ENCODE measurements at places on chromosomes 7 and 10.

DNA sequence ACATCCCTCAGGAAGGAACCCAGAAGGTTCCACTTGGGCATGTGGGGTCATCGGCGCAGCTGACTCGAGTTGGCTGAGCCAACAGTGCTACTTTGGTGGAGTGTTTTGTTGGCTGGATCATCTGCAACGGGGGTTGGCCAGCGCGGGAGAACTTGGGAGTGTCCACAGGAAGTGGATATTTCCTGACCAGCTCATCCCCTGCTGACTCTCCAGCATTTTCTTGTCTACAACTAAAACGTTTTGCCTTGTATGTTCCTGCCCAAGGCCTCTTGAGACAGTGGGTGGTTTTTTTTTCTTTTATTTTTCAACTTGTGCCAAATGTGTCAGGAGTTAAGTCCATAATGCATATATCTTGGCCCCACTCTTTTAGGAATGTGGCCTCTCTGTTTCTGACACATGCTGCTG, 208.6 kb downstream of the ZNF365 start:
- no peak for DNase-seq

DNA sequence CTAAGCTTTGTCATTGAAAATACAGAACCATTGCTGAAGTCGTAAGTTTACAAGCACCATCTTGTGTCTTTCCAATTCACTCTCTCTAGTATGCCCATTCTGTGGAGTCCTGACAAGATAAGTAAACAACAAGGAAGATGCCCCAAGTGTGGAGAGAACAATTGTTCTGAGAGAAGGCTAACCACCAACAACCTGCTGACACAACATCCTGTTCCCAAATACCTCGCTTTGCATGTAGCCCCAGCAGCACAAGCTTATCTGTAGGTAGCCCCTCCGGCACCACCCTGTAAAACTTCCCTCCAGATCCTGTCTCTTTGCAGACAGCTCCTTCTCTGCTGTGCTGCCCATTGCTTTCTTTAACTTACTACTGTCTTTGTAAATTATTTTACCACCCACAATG, 233.3 kb upstream of the AOAH start:
- no peak for DNase-seq

- no peak for DNase-seq
Measured at GRCh38 chr7:132709971-132710567, 133.8 kb upstream of the PLXNA4 start.

DNA sequence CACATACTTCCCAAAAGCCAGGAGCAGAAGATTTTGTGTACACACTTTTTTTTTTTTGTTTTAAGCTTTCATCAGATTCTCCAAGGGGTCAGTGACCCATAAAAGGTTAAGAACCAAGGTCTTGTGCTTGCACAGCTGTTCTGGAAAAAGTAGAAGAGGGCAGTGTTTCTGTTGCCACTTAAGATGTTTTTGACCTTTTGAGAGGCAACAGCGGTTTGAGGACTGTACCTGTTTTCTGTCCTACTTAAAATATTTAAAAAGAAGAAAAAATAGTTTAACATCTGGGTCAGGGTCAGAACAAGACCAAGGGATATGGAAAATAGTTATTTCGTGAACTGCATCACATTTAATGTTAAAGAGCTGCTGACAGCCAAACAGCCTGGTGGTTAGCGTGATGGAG, 32.9 kb downstream of the AUTS2 start:
- DNase-seq = no peak

- no peak for DNase-seq
Measured at GRCh38 chr10:23975431-23975830, 233.5 kb upstream of the KIAA1217 start.

GRCh38 chr7:151205730-151206129, 4.6 kb downstream of the H2BK1 start:
- DNase-seq = no peak

GRCh38 chr10:106971411-106971831, 193.1 kb downstream of the SORCS1 start:
- DNase-seq = no peak

- no peak for DNase-seq
Measured at GRCh38 chr10:19014034-19014433, 34.6 kb upstream of the MALRD1 start.

- no peak for DNase-seq
Measured at GRCh38 chr7:141674171-141674671, 27.7 kb downstream of the DENND11 start.

DNA sequence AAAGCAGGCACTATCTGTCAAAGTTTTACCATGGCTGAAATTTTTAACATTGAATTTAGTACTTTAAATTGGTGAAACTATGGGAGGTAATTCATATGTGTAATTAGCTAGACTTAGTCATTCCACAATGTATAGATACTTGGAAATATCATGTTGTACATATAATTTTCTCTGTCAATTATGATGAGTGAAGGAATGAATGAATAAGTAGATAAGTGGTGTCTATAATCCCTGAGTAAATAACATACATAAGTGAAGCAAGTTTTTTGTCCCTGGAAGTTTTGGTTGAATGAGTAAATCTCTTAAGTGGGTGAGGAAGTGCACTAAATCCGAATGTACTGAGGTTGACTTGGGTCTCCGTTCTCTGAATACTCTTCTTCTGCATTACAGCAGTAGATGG, 201.0 kb downstream of the CSTF2T start:
- no peak for DNase-seq

GRCh38 chr7:29322023-29322712, 127.6 kb downstream of the CHN2 start:
- DNase-seq = no peak

- no peak for DNase-seq
Measured at GRCh38 chr10:118760265-118760664, 5.5 kb upstream of the CACUL1 start.

- no peak for DNase-seq
Measured at GRCh38 chr7:139345042-139345441, 3.9 kb downstream of the FMC1 start.

DNA sequence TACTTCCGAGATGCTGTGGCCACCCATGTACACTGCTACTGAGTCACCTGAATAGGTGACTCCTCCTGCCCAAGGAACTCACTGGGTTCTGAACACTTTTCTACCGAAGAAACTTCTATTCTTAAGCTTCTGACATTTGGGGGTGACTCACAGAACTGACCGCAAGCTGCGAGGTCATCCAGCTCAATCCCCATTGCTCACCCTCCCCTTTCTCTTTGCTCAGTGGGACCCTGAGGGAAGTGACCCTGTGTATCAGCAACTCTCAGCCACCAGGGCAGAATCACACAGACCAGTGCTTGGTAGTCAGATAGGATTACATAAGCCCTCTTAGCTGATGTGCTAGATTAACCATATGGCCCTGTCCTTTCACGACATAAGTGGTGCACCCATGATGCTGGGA, 46.3 kb downstream of the INSYN2A start:
- no peak for DNase-seq

DNA sequence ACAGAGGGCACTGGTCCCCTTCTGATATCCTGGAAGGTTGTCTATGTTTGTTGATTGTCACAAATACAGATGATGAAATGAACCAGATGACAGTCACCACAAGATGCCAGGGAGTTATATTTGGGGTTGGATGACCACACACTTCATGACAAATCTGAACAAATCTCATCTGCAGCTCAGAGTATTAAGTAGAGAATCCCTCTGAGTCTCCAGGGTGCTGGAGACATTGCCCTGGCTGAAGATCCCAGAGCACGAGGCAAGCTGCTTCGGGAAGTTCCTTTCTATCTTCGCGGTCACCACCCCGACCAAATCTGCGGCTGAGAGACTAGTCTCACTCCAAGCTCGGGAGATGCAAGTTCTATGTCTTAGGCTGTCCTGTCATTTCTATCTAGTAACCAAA, 9.0 kb downstream of the DENND2A start:
- no peak for DNase-seq

GRCh38 chr7:97298561-97298960, 181.1 kb downstream of the SDHAF3 start:
- no peak for DNase-seq

DNA sequence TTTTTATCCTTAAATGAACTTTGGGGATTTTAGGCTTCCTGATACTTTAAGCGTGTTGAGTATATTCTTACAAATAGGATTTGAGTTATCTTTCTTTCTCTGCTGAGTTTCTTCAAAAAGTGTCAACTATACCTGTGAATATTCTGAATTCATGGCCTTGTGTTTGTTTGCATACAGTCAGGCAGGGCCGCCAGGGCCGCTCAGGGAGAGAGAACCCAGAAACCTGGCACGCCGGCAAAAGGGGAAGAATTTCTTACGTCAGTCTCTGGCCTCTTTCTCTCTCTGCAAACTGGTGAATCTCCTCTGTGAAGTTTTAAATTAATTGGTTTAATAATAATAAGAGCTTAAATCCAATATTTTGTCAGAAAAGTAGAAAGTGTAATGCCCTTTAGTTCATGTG, 29.3 kb upstream of the BNIP3 start:
- DNase-seq = no peak

GRCh38 chr10:92045641-92046106, 122.1 kb downstream of the BTAF1 start:
- DNase-seq = no peak

GRCh38 chr7:125675640-125676039, 746.0 kb upstream of the POT1 start:
- DNase-seq = no peak

GRCh38 chr7:42351316-42351935, 114.4 kb upstream of the GLI3 start:
- DNase-seq = no peak

GRCh38 chr10:77036993-77037734, 600.4 kb downstream of the KCNMA1 start:
- no peak for DNase-seq

DNA sequence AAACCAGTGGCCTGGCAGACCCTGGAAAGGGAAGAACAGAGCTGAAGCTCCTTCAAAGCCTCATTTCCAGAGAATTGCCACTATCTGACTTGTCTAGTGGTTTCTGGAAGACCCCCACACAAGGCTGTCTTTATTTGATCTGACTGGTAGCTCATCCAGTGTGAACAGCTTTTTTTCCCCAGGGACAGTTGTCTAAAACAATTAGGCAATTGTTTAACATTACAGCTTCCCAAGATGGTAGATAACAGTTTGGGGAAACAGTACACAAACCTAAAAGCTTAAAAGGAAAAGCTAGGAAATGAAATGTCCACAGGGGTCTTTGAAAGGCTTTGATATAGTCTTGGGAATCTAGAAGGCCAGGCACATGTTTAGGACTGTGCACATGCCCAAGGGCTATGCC, 203.4 kb upstream of the CTBP2 start:
- no peak for DNase-seq

GRCh38 chr10:120400601-120401000, 56.4 kb upstream of the PLPP4 start:
- DNase-seq = no peak

DNA sequence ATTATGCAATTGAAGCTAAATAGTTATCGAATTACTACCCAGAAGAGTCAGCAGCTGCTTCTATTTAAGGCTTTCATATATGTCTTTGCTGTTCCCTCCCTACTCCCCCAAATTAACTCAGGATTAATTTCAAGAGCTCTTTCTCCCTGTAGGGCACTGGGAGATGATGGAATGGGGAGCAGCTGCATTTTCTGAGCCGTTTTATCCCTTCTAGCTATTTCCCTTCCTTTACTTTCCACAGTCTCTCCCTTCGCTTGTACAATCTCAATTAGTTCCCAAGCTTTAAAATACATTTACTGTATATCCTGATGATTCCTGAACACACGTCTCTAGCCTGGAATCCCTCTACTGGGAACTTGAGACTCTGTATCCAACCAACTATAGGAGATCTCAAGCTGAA, 19.8 kb upstream of the TSPAN12 start:
- no peak for DNase-seq

DNA sequence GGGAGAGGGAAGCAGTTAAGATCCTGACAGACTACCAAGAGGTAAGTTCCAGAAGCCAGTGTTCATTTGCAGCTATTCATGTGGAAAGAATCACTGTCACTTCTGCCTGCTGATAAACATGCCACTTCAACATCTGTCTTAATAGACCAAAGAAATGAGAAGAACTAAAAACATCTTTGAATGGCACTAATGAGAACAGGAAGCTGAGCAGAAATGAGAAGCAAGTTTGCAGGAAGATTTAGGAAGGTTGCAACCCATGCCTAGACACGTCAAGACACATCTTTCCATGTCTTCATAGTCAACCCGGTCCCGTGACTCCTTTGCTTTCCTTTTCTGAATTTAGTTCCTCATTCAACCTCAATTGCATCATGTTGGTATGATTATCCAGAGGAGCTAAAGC, 180.0 kb downstream of the PDE1C start:
- no peak for DNase-seq

DNA sequence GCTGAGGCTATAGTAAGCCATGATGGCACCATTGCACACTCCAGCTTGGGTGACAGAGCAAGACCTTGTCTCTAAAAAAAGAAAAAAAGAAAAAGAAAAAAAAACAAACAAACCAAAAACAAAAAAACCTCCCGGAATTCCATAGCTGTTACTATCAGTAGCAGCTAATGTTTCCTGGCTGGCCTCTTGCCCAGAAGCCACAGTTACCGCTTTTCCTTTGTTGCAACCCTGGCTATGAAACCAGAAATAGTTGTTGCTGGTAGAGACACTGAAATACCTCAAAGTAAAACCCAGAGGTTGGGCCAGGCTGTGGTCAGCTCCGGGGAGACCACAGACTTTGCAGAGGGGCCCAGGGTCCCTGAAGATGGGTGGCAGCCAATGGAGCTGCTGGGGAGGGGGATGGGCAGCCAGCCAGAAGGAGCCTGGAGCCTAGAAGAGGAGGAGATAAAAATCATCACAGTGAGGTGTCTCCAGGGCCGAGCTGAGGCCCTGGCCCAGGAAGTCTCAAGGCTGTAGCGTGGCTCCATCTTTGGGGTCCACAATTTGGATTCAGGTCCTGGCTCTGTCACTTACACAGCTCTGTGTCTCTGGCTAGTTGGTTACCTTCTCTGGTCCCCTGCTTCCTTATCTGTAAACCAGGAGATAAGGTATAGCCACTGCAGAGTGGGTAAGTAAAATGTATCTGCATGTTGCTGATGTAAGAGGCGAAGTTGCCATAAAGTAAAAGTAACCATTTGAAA, 3.4 kb upstream of the CHST12 start:
- no peak for DNase-seq

DNA sequence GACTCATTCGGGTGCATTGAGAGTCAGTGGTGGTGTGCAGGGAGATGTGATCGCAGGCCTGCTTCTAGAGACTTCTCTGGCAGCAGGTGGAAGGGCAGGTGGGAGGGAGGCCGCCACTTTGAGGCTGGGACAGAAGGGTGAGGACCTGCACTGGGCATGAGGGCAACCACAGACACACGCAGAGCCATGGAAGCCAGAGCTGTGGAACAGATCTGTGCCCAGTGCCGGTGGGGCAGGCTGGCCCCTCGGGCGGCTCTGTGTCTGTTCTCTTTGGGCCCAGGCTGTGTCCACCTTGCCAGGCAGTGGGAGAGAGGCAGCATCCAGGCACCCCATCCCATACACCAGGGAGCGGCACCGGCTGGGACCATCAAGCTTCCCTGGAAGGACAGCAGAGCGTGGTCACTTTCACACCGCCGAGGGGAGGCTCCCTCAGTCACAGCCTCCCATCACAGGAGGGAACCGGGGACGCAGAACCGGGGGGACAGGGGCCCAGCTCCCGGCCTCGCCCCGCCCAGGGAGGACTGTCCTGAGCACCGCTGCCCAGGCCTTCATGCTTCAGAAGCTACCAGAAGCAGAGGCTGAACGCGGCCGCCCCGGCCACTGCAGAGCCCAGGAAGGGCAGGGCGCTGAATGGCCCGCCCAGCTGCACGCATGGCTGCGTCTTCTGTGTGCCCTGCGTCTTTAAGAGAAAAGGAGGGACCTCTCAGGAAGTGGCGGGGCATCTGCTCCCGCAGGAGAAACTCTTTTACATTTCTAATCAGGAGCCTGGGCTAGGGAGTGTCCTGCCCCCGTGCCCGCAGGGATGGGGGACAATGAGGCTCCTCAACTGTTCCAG, 32.1 kb downstream of the EN2 start:
- no peak for DNase-seq
